ENCODE measurements at places on chromosomes 6 and 20.

DNA sequence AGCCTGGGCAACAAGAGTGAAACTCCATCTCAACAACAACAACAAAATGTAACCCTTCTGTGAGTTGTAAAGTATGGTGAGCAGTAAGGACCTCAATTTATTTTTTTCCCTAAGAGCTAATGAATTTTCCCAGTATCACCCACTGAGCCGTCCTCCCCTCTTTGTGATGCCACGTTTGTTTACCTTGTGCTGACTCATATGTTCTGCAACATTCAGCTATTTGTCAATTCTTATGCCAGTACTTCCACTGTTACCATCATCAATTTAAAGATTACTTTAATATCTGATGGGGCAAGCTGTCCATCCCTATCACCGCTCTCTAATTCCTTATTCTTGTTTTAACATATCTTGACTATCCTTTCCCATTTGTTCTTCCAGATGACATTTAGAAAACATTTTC is 37.5 kb downstream of the MAK start:
- no peak for DNase-seq

- no peak for DNase-seq
These were observed 12.0 kb downstream of the UBD start for GRCh38 chr6:29547573-29547972.

DNA sequence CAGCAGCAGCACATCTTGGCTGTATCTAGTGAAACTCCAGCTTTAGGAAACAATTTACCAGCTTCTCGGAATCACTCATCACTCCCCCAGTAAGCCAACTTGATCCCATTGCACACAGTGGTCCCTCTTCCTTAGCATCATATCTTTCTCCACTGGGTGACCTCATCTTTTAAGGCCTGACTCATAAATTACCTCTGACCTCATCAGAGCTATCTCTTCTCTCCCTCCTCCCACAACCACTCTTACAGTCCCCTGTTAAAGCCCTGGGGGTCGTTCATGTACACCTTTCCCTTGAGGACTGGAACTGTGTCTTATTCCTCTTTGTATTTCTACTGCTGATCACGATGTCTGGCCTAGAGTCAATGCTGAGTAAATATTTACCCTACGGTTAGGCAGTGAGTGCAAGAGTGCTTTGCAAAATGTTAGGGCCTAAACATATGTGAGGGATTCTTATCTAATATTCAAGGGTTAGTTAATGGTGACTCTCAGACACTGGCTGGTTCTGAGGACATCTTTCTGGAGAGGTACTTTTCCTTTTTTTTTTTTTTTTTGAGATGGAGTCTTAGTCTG is 187.2 kb downstream of the LRFN2 start:
- no peak for DNase-seq

GRCh38 chr6:144931172-144932035 is 646.3 kb downstream of the UTRN start:
- DNase-seq, result no peak

DNA sequence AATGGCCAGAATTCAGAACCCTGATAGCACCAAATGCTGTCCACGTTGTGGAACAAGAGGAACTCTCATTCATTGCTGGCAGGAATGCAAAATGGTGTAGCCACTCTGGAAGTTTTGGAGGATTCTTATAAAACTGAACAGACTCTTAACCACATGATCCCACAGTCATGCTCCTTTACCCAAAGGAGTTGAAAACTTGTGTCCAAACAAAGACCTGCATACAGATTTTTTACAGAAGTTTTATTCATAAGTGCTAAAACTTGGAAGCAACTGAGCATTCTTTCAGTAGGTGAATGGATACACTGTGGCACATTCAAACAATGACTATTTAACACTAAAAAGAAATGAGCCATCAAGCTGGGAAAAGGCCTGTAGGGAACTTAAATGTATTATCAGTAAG is 32.5 kb downstream of the PREP start:
- DNase-seq, result no peak

- DNase-seq, result no peak
These were observed 32.8 kb upstream of the GMPR start for GRCh38 chr6:16205377-16206144.

- DNase-seq, result no peak
These were observed 6.5 kb upstream of the USP45 start for GRCh38 chr6:99521633-99522151.

DNA sequence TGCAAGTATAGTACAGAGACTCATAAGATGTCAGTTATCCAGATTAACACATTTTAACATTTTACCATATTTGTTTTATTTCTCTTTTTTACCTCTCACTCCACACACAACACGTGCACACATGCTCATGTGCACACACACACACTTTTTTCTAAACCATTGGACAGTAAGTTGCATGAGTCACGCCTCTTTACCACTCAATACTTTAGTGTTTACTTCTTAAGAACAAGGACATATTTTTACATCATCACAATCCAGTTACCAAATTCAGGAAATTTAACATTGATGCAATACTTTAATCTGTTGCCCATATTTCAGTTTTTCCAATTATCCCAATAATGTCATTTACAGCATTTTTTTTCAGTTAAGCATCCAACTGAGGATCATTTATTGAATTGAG is 109.0 kb downstream of the RIN2 start:
- no peak for DNase-seq

GRCh38 chr6:10595731-10596664 is 74.8 kb downstream of the GCNT2 start:
- DNase-seq, result no peak

DNA sequence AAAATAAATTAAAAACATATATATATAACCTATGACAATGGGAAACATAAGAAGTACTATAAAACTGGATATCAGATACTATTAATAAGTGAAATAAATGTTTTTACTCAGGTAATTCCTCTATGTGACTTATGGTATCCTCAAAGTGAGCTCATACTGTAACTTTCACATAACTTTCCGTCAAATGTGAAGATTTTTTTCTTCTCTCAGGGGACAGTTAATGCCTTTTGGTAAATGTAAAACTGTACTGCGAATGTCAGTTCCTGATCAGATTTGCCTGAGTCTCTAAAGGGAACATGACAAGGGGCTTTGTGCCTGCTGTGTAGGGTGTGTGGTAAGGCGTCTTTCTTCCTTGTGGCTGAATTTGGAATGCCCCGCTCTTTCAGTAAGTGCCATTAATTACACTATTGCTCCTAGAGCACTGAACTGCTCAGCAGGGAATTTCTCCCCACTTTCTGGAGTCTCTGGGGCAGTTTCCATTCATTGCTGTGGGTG is 271.8 kb downstream of the PRL start:
- DNase-seq, result no peak

GRCh38 chr6:48111143-48111506 is at the start of gene PTCHD4:
PTCHD4 (minus strand) TSS chr6:48111197; CDS start chr6:48068957, 42,240 bp downstream.
- DNase-seq, result no peak

DNA sequence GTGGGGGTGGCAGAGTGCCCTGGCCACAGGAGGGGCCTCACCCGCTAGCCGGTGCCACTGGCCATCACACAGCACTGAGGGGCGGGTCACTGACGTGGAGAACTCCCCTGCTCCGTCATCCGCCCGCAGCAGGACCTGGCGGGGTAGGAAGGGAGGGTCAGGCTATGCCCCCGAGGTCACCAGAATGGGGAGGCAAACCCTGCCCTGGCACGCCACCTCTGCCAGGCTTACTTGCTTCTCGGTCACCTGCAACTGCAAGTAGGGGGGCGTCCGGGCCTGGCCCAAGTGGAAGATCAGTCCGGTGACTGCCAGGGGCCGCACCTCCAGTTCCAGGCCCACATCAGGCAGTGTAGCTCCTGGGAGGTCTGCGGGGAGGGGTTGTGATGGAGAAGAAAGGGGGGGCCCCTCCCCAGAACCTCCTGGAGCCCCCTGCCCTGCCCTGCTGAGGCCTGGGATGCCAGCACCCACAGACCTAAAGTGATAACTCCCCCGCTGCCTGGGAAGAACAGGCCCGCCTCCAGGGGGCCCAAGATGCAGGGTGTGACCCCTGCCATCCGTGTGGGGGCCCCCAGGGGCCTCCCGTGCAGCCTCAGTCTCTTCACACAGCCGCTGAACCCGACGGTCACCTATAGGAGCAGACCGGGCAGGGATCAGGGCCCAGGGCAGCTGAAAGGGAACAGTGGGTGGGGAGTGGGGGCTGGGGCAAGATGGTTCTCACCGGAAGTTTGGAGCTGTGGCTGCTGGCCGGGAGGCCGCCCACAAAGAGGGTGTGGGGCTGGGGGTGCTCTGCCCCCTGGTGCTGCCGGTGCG is 7.4 kb downstream of the ADRM1 start:
- DNase-seq, result no peak

- no peak for DNase-seq
These were observed 249.5 kb upstream of the THEMIS start for GRCh38 chr6:128150376-128150775.

DNA sequence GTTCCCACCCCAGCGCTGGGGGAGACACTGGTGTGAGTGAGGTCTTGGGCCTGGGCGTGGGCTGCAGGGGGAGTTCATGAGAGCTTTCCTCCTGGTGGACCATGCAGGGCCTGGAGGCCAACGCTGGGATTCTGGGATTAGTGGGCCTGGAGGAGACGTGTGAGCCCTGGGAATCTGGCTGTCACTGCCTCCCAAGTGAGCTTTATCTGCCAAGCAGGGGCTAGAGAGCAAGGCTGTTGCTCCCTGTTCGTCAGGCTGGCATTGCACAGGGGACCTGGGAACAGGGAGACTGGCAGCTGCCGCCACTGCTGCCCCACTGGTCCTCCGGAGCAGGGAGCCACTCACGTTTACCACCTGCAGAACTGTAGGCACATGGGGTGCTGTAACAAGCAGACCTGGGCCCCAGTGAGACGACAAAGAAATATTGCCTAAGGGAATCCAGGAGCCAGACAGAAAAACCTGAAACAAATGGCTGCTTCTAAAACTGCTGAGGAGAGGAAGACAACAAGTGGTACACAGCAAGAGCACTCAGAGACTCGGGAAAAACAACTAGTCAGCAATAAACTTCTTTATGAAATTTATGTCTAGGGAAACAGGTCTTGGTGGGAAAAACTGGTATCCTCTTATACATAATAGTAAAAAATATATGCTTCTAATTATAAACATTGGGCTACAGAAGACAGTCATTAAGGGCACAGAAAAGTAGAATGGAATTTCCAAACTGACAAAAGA is 45.2 kb downstream of the PPP1R3G start:
- DNase-seq, result no peak

GRCh38 chr20:24134284-24134683 is 145.7 kb upstream of the GGTLC1 start:
- DNase-seq, result no peak

GRCh38 chr6:88165844-88166492 is at the start of gene CNR1:
CNR1 (minus strand) TSS chr6:88166347; CDS start chr6:88145274, 21,073 bp downstream.
- no peak for DNase-seq

DNA sequence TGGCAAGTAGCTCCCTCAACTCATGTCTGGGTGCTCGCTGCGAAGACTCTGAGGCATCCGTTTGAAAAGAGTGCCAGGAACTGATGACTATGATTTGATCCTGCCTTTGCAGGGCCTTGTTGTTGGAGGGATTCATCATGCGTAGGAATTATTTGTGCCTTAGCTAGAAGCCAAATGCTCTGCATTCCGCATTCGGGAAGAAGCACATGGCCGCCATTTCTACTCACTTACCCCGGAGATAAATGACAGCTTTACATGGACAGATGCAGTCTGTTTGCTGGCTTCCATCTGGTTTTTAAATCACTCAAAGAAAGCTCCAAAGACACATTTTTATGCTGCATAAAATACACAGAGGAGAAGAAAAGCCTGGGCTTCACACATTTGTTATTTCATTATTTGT is 363.3 kb upstream of the CDH4 start:
- no peak for DNase-seq

GRCh38 chr20:61895016-61895415 is 170.7 kb downstream of the TAF4 start:
- no peak for DNase-seq

GRCh38 chr20:9611921-9612320 is 97.5 kb downstream of the LAMP5 start:
- no peak for DNase-seq

DNA sequence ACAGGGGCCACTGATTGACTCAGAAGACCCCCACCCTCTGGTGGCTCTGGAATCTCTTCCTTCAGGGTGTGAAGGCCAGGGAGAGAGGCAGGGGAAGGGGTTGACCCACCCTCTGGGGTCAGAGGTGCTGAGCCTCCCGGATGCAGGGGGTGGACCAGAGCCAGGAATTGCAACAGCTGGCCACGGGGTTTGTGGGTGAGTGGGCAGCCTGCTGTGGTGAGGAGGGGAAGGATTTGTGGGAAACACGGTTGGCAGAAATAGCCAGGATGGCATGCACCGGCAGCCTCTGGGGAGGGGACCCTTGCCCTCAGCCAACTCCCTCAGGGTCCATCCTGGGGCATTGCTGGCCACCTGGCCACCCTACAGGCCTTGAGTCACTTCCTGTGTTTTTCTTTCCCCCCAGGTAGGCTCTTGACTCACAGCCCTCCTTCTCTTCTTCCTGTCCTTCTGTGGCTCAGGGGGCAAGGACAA is 92.8 kb downstream of the MRPL14 start:
- no peak for DNase-seq

DNA sequence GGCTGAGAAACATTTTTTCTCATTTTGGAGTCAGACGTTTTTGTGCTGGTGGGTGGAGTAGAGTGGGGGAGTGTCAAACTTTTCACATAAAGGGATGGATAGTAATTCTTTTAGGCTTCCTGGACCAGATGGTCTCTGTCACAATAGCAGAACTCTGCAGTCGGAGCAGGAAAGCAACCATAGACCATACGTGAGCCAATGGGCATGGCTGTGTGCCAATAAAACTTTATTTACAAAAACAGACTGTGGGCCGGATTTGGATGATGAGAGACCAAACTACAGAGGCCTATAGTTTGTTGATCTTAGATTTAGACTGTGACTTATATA is 70.8 kb upstream of the SLC22A23 start:
- DNase-seq, result no peak

- DNase-seq, result no peak
These were observed 1209.7 kb upstream of the MAP3K7 start for GRCh38 chr6:91796603-91797002.

DNA sequence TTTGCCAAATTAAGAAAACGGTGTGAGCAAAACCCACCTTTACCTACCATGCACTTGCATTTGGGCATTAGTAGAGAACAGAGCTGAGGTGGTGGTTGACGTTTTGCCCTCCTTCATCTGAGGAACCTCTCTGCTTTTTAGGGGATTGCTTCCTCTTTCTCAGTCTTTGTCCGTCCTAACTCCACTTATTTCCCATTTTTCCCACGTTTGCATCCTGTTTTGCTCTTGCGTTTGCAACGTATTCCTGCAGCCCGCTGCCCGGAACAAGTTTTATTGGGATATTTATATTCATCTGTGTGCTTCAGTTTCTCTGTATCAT is 374 bp upstream of the SERINC1 start:
- DNase-seq, result no peak

Measured in GOT3 (cell line).